Trophoblast cell (in vitro differentiated cells and primary cell): ENCODE measurements at places on chromosomes 1 and 21.

DNA sequence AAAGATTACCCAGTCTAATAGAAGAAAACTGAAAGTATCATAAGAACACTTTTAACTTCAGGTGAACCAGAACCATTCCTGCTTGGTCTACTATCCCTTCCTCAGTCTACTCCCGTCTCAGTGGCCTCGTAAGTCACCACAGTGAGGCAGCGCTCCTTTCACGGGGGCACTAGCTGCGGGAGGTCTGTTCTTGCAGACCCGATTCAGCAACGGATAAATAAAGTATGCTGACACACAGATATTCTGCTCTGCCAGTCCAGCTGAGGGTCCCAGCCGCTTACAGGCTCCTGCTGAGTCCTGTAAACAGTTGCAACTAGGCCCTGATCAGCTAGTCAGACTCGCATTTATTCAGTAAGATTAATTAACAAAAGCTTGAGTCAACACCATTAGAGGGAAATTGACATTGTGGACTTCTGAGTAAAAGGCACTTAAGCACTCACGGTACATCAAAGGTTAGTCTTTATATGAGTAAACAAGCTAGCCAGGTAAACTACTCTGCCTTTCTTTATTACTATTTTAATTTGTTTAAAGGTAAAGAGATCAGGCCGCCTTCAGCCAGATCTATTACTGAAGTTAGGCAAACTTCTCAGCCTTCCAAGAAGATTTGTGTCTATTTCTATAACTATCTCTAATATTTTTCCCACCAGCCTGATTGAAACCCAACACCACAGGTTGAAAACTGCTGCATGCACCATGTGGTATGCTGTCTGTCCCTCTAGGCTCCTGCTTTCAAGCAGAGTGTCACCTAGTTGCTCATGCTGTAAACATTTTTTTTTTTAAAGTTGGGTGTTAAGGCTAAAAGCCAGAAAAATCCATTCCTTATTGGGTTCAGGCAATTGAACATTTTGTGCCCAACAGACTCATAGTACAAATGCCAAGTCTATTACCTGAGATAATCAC is 87.7 kb downstream of the INTS7 start:
- no peak for DNase-seq

GRCh38 chr1:1924849-1925248 is 5.8 kb upstream of the TMEM52 start:
- no peak for DNase-seq

GRCh38 chr1:94265011-94265422 is 27.6 kb upstream of the ARHGAP29 start:
- DNase-seq: no peak

- DNase-seq: no peak
Observed at GRCh38 chr1:199489594-199489993, 537.9 kb upstream of the NR5A2 start.

GRCh38 chr1:161350671-161351070 is 17.0 kb downstream of the CFAP126 start:
- no peak for DNase-seq

GRCh38 chr1:211978596-211978995 is 56.8 kb downstream of the INTS7 start:
- no peak for DNase-seq

DNA sequence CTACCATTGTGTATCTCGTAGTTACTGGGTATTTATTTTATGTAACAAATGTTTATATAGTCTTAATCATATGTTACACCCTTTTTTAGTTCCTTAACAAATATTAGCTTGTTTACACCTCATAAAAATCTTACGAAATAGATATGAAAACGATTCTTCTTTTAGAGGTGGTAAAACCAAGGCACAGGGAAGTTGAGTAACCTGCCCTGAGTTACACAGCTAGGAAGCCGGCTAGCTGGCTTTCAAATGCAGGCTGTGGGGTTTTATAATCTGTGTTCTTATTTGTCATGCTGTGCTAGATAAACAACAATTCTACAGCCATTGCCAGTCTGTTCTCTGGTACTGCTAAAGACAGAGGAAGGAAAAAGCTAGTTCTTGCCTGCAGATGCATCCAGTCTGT is 109.6 kb downstream of the NOS1AP start:
- DNase-seq: no peak

DNA sequence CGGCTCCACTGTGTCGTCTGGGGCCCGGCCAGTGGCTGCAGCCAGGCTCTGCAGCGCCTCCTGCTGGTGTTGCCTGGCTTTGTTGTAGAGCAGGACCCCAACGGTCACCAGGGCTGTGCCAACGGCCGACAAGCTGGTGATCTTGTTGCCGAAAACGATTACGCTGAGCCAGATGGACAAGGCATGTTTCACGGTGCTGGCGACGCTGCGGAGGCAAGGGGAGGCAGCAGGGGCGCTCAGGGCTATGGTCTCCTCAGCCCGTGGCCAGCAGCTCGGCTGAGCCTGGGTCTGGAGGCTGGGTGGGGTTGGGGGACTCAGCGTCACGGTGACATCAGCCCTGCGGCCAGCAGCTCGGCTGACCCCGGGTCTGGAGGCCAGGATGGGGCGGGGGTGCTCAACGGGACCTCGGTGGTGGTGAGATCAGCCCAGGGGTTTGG is 7.0 kb upstream of the CDK11B start:
- peak; percentile 5 for DNase-seq

GRCh38 chr1:227192163-227192562 is 126.1 kb downstream of the CDC42BPA start:
- no peak for DNase-seq

GRCh38 chr1:55427606-55428005 is 212.4 kb upstream of the USP24 start:
- DNase-seq: no peak

DNA sequence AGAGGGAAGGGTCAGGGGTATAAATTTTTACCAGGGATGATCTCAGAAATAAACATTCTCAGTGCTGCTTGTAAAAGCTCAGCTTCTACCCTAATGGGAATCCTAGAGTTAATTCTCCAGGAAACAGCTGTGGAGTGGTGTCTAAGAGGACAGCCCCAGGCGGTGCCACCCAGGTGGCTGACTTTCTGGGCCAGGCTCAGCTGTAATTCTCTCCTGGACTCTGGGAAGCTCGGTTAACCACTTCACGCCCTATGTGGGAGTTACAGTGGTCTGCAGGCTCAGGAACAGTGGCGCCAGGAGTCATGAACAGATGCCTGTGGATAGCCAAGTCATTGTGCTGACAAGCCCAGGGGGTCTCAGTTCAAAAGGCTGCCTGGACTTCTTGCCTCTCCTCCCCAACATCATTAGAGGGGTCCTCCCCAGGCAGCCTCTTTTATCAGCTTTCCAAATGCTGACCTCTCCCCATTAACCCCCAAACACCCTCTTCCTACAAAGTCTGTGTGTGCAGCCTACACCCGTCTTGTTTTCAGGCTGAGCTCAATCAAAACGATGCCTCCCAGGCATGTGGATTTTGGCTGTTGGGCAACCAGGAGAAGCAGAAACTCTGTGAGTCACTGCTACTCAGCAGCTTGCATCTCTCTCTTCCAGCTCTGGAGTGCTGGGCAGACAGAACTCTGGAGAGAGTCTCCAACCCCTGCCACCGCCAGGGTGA is 1.2 kb downstream of the HHIPL2 start:
- peak; percentile 55 for DNase-seq
